Naive thymus-derived CD8-positive, alpha-beta T cell (primary cell): ENCODE measurements at places on chromosomes 2 and 18.
A peak's percentile ranks its signal among the peaks of the same experiment; 100 is the strongest.

GRCh38 chr18:44709307-44710126 lies 28.8 kb downstream of the SETBP1 start:
- H3K27ac ChIP-seq, result no peak overlapping the region
- no peak overlapping the region for H3K4me3 ChIP-seq
- no peak for DNase-seq
- no peaks in the 10 kb centered on the region for H3K4me1 ChIP-seq
- peaks cover 8% of the 10 kb centered on the region for H3K36me3 ChIP-seq

DNA sequence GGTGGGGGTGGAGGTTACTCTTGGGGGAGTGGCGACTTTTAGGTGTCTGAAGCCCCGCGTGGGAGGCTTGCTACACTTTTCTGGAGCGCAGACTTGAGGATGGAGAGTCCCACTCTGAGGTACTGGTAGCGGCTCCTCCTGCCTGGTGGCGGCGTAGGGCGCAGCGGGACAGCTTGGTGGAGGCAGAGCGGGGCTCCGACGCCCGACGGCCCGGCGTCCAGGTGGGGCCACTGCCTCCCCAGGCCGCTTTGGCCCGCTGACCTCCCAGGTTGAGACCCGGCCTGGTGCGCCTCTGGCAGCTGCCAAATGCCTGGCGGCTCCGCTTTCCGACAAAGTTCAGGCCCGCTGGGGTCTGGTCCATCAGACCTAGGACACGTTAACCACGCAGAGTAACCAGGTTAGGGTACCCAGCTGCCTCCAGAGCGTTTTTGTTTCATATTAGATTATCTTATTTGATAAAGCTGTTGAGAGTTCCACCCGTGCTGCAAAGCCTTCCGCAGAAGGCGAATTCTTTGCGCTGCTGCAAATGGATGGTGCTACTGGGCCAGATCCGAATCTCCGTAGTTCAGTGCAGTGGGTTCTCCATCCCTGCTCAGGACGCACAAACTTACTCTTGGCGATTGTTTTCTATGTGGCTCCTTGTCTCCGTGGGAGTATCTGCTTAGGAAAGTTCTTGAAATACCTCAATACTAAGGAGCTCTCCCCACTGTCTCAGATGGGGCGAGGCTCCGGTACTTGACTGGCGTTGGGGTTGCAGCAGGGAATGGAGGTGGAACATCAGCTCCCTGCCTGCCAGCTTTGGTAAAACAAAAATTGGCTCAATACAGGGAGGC lies 405.9 kb downstream of the XIRP2 start:
- H3K4me3 ChIP-seq, result peak overlapping the region; percentile 80
- H3K4me1 ChIP-seq, result peaks cover 19% of the 10 kb centered on the region
- DNase-seq, result peak; percentile 1
- H3K27me3 ChIP-seq, result peaks cover 24% of the 10 kb centered on the region

DNA sequence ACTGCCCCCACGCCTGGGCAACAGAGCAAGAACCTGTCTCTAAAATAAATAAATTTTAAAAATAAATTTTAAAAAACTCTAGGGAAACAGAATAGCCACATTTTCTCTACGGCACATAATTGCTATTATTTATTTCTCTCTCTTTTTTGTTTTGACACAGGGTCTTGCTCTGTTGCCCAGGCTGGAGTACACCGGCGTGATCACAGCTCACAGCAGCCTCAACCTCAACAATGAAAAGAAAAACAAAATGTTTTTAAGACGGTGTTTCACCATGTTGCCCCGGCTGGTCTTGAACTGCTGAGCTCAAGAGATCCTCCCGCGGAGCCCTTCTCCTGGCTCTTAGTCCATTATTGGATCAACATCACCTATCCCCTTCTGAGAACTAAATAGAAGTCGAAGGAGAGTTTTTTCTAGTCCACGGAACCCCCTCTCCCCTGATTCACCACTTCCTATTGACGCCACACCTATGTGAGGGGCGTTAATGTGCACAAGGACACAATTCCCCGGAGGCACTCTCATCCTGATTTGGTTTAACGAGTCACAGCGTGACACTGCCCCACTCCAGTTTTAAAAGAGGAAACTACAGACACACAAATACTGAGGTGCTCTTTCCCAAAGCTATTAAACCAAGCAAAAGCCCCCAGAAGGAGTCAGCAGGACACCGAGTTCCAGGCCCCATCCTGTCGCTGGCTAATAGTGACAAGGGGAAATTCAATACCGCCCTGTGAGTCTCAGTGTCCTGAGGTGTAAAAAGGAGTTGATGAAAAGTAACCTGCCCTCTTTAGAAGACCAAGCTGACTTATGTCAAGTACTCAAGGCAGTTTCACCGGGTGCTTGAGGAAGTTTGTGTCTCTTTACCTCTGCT lies 1.1 kb downstream of the NPC1 start:
- peaks cover 2% of the 10 kb centered on the region for H3K36me3 ChIP-seq
- peak overlapping the region; percentile 87 for H3K4me3 ChIP-seq
- DNase-seq, result peak; percentile 15
- H3K27ac ChIP-seq, result peak overlapping the region; percentile 91
- H3K27me3 ChIP-seq, result no peaks in the 10 kb centered on the region

GRCh38 chr2:167134381-167135072 lies 246.2 kb downstream of the XIRP2 start:
- H3K27me3 ChIP-seq, result no peaks in the 10 kb centered on the region
- H3K4me3 ChIP-seq, result no peak overlapping the region
- H3K4me1 ChIP-seq, result peaks cover 7% of the 10 kb centered on the region
- no peak overlapping the region for H3K27ac ChIP-seq

DNA sequence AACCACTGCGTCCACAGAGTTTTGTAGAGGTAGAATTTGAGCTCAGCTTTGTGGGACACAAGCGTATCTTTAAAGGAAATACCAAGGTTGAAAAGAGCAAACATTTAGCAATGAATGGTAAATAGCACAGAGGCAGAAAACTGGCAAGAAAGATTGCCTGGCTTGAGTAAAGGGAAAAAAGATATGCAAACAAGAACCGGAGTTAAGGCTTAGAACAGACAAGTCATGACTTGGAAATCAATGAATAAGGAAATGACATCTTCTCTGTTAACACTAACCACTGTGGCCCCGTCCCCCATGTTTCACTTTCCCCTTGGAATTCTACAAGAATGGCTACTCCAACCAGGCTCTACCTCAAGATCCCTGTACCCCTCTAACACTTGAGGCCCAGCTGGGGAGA lies 3.8 kb downstream of the STAM2 start:
- H3K36me3 ChIP-seq, result no peaks in the 10 kb centered on the region
- no peak for DNase-seq
- no peak overlapping the region for H3K4me3 ChIP-seq
- H3K27me3 ChIP-seq, result no peaks in the 10 kb centered on the region
- H3K27ac ChIP-seq, result peak overlapping the region; percentile 13

DNA sequence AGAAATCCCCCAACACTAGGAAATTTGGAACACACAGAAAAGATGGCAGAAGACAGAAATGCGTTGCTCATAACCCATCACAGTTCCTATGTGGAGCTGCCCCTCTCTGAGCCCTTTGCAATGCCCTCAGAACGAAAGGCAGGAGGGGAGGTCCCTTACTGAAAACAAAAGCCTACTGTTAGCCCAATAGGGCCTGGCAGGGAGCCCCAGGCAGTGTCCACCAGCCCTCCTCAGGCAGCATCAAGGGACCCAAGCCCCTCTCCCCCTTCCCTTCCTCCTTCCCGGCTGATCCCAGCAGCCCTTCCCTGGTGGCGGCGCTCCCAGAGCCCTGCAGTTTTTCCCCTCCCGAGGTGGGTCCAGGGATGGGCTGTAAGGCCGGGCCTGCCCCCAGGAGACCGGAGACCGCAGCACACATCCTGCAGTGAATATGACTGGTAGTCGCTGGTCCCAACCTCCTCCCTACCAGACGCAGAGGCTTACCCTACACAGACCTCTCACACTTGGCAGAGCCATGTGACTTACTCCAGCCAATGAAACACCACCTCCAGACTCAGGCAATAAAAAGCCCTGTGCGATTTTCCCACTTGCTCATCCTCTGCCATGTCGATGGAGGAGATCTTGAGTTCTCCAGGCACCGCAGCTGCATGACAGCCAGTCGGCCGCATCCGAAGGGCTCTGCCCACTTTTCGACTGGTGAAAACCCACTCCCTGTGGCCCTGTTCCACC lies 19.4 kb upstream of the DUSP2 start:
- no peaks in the 10 kb centered on the region for H3K36me3 ChIP-seq
- DNase-seq, result peak; percentile 79
- no peaks in the 10 kb centered on the region for H3K27me3 ChIP-seq
- peaks cover 51% of the 10 kb centered on the region for H3K4me1 ChIP-seq

- no peaks in the 10 kb centered on the region for H3K27me3 ChIP-seq
- H3K36me3 ChIP-seq, result peaks cover 41% of the 10 kb centered on the region
- H3K4me1 ChIP-seq, result peaks cover 50% of the 10 kb centered on the region
These were observed 41.7 kb downstream of the MALT1 start for GRCh38 chr18:58712930-58713329.
